Ovary (tissue), 10 donors: ENCODE measurements at places on chromosomes 2 and 18. TPM values are rescaled to one million over a fixed set of nuclear protein-coding genes. Genes with fewer than 3 reads are reported as not detected.
A peak's percentile ranks its signal among the peaks of the same experiment; 100 is the strongest.

- no peak overlapping the region for H3K27ac ChIP-seq
- H3K36me3 ChIP-seq = no peaks in the 10 kb centered on the region
- H3K27me3 ChIP-seq = no peaks in the 10 kb centered on the region
- no peak for DNase-seq
Observed at GRCh38 chr2:130985206-130985780, 108.0 kb downstream of the FAM168B start.

DNA sequence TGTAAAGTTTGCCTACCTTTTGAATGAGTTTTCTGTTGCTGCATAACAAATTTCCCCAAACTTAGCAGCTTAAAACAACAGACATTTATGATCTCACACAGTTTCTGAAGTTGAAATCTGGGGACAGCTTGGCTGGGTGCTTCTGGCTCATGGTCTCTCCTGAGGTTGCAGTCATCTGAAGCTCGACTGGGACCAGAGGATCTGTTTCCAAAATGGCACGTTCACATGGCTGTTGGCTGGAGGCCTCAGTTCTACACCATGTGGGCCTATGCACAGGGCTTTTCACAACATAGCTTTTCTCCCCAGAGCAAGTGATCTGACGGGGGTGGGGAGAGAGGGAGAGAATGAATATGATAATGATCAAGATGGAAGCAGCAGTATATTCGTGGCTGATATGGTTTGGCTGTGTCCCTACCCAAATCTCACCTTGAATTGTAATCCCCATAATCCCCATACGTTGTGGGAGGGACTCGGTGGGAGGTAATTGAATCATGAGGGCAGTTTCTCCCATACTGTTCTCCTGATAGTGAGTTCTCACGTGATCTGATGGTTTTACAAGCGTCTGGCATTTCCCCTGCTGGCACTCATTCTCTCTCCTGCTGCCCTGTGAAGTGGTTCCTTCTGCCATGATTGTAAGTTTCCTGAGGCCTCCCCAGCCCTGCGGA is 3.5 kb downstream of the RALB start:
- H3K27me3 ChIP-seq = no peaks in the 10 kb centered on the region
- peaks cover 2% of the 10 kb centered on the region for H3K4me1 ChIP-seq
- H3K27ac ChIP-seq = no peak overlapping the region
- no peak overlapping the region for H3K4me3 ChIP-seq
- H3K36me3 ChIP-seq = no peaks in the 10 kb centered on the region

DNA sequence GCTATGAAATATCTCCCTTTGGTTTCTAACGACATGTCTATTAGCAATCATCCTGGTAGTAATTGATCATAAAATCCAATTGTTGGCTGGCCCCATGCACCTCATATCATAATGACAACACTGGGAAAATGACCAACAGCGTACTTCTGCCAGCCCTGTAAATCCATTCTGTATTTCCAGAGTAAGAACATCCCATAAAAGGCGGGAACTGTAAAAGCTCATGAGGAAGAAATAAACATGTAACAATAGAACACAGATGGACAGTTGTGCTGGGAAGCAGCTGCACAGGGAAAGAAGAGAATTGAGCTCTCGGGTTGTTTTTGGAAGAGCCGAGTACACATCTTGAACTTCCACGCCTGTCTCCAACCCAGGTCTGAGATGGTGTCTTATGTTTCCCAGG is 218.7 kb downstream of the CMPK2 start:
- H3K36me3 ChIP-seq = no peaks in the 10 kb centered on the region
- H3K4me3 ChIP-seq = no peak overlapping the region
- no peak for DNase-seq
- H3K4me1 ChIP-seq = no peaks in the 10 kb centered on the region
- no peaks in the 10 kb centered on the region for H3K27me3 ChIP-seq

GRCh38 chr2:120669121-120669952 is 66.3 kb upstream of the GLI2 start:
- no peak overlapping the region for H3K27ac ChIP-seq
- no peak overlapping the region for H3K4me3 ChIP-seq

DNA sequence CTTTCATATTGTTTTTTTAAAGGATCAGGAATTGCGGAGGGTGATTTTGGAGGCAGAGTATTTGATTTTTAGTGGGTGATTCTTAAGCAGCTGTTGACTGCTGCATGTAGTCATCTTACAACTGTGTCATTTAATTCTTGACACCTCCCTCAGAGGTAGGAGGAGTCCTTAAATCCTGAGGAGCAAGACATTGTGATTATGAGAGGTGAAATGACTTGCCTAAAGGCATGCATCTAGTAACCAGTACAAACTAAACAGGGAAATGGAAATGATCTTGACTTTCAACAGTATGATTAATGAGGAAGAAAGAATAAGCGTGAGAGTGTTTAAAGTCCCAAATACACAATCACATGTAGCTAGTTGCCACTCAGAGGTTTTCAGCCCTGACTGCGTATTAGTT is 440.7 kb downstream of the THSD7B start:
- H3K27me3 ChIP-seq = no peaks in the 10 kb centered on the region
- H3K36me3 ChIP-seq = no peaks in the 10 kb centered on the region
- no peak overlapping the region for H3K27ac ChIP-seq
- DNase-seq = no peak
- H3K4me3 ChIP-seq = no peak overlapping the region

- H3K36me3 ChIP-seq = no peaks in the 10 kb centered on the region
- H3K27me3 ChIP-seq = no peaks in the 10 kb centered on the region
- H3K4me1 ChIP-seq = no peaks in the 10 kb centered on the region
- H3K4me3 ChIP-seq = no peak overlapping the region
- DNase-seq = no peak
Observed at GRCh38 chr2:61549546-61549945, 11.4 kb upstream of the XPO1 start.

- no peak overlapping the region for H3K4me3 ChIP-seq
- H3K36me3 ChIP-seq = no peaks in the 10 kb centered on the region
- peaks cover 12% of the 10 kb centered on the region for H3K4me1 ChIP-seq
- H3K27ac ChIP-seq = no peak overlapping the region
- H3K27me3 ChIP-seq = no peaks in the 10 kb centered on the region
Observed at GRCh38 chr2:106562268-106563186, 75.4 kb downstream of the CD8B2 start.

GRCh38 chr2:239194731-239195317 is 206.0 kb downstream of the HDAC4 start:
- no peak overlapping the region for H3K27ac ChIP-seq
- no peak overlapping the region for H3K4me3 ChIP-seq
- peaks cover 3% of the 10 kb centered on the region for H3K4me1 ChIP-seq
- H3K27me3 ChIP-seq = no peaks in the 10 kb centered on the region
- H3K36me3 ChIP-seq = no peaks in the 10 kb centered on the region

DNA sequence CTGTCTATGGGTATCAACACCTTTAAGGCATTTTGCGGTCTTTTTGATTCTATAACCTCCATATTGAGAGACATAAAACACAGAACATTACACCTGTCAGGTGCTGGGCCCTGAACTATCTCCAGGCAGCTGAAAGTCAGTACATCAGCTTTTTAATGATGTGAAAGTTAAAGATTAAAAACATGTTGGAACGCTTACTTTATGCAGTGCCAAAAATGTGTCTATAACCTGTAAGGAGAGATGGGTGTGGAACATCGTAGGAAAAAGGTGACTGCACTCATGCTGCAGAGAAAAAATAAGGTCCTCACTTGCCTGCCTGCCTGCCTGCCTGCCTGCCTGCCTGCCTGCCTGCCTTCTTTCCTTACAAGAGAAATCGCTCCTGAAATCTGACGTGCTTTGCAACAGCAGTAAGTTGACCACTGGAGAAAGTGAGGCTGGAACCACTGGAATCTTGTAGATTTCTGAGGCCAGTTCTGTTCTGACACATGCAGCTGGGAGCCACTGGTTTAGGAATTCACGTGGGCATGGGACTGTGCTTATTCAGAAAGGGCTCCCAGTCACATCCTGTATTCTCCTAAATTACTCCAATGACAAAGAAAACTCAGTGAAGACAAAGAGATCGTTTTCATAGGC is 34.1 kb downstream of the BCL11A start:
- H3K27ac ChIP-seq = no peak overlapping the region
- no peaks in the 10 kb centered on the region for H3K27me3 ChIP-seq
- H3K4me1 ChIP-seq = no peaks in the 10 kb centered on the region

GRCh38 chr2:132420816-132421805 is 4.5 kb downstream of the GPR39 start:
- H3K36me3 ChIP-seq = no peaks in the 10 kb centered on the region
- no peak for DNase-seq
- H3K4me1 ChIP-seq = no peaks in the 10 kb centered on the region
- no peak overlapping the region for H3K27ac ChIP-seq
- no peak overlapping the region for H3K4me3 ChIP-seq
- H3K27me3 ChIP-seq = no peaks in the 10 kb centered on the region

GRCh38 chr18:73340135-73340977 is 472.6 kb upstream of the NETO1 start:
- DNase-seq = no peak
- H3K36me3 ChIP-seq = no peaks in the 10 kb centered on the region
- no peak overlapping the region for H3K27ac ChIP-seq
- no peaks in the 10 kb centered on the region for H3K4me1 ChIP-seq
- H3K4me3 ChIP-seq = no peak overlapping the region

GRCh38 chr2:226478109-226478809 is 321.4 kb downstream of the IRS1 start:
- no peak overlapping the region for H3K4me3 ChIP-seq
- no peaks in the 10 kb centered on the region for H3K36me3 ChIP-seq
- H3K27me3 ChIP-seq = no peaks in the 10 kb centered on the region
- DNase-seq = peak; percentile 49

DNA sequence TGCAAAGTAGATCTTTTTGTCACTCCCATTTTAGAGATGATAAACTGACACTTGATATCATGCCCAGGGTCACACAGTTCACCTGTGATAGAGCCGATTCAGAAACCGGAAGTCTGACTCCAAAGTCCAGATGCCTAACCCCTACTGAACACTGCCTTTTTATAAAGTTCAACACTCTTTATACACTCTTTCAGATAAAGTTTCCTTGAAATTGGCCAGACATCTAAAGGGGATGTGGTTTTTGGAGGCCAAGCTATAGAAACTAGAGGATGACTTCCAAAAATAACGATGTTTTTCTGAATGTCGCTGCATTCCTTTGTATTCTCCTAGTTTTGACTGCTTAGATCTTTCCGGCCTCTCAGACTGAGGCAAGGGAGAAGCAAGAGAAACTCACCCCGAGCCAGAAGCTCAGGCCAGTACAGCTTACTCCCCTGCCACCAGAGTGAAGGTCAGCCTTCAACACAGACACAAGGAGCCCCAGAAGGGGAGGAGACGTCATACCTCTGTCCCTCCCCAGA is 61.8 kb downstream of the NRP2 start:
- no peak for DNase-seq
- no peaks in the 10 kb centered on the region for H3K36me3 ChIP-seq
- H3K4me3 ChIP-seq = no peak overlapping the region
- H3K27ac ChIP-seq = no peak overlapping the region

DNA sequence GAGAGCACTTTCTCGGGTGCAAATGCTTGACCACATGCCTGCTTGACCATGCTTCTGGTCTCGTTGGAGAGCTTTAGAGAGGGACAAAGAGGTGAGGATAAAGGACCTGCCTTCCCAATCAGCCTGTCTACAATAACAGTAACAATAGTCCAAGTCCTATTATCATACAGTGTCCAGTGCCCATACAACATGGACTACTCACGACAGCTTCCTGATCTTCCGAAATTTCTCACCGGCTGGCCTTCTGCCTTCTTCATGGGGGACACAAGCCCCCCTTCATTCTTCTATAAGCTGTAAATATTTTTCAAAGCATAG is 329.0 kb downstream of the PAX3 start:
- H3K4me1 ChIP-seq = no peaks in the 10 kb centered on the region
- H3K27me3 ChIP-seq = no peaks in the 10 kb centered on the region
- no peak overlapping the region for H3K4me3 ChIP-seq
- DNase-seq = no peak
- no peak overlapping the region for H3K27ac ChIP-seq

DNA sequence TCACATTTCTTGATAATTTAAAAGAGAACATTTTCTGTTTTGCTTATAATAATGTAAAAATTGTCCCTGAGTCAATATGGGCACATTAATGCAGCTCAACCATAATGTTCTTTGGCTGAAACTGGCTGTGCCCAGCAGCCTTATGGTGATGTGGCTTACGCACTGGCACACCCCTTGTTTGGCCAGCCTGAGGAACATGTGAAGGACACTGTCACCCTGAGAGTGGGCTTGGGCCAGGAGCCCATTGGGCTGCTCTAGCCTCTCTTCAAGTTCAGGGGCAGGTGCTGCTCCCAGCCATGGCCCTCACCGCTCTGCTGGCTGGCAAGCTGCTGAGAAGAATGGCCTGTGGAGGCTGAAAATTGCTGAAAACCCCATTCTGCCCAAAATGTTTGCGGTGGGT is 37.5 kb downstream of the MRPL33 start:
- no peaks in the 10 kb centered on the region for H3K27me3 ChIP-seq
- H3K36me3 ChIP-seq = no peaks in the 10 kb centered on the region
- H3K4me1 ChIP-seq = peaks cover 1% of the 10 kb centered on the region
- no peak for DNase-seq
- H3K4me3 ChIP-seq = no peak overlapping the region
- H3K27ac ChIP-seq = no peak overlapping the region

DNA sequence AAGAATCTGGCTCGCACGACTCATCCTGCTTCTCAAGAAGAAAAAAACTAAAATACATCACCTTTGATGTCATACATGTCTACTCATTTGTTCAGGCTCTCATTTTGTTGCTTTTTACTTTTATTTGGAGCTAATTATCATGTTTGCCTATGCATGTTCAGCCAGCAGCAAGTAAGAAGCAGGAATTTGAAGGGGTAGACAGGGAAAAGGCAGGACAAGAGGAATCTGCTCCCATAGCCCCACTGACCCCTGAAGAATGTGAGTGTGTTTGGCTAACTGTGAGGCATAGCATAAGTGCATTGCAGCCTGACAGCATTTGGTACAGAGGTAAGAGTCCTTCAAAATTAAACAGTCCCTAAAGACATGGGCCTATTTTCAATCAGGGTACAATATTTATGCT is 72.7 kb downstream of the NYAP2 start:
- no peaks in the 10 kb centered on the region for H3K27me3 ChIP-seq
- no peaks in the 10 kb centered on the region for H3K36me3 ChIP-seq
- no peaks in the 10 kb centered on the region for H3K4me1 ChIP-seq
- no peak for DNase-seq
- H3K4me3 ChIP-seq = no peak overlapping the region

- H3K27me3 ChIP-seq = no peaks in the 10 kb centered on the region
- H3K4me1 ChIP-seq = peaks cover 2% of the 10 kb centered on the region
- H3K4me3 ChIP-seq = no peak overlapping the region
- no peak for DNase-seq
Observed at GRCh38 chr2:206988884-206989283, 49.6 kb downstream of the CPO start.

AQP12B gene
- total RNA-seq = not detected

ASTL gene
- 0.40 TPM for total RNA-seq

DUSP19 gene
- 4.1 TPM for total RNA-seq

TM4SF20 gene
- total RNA-seq = not detected

UGT1A4 gene
- total RNA-seq = not detected

PAX8 gene
- 25.4 TPM for total RNA-seq

SPIRE1 gene
- total RNA-seq = 15.3 TPM

KCNIP3 gene
- total RNA-seq = 7.4 TPM

ELP2 gene
- total RNA-seq = 137 TPM

VWA3B gene
- total RNA-seq = 2.2 TPM

CCDC178 gene
- total RNA-seq = 5.1 TPM

CRYBA2 gene
- total RNA-seq = not detected

IWS1 gene
- 13.9 TPM for total RNA-seq
